ENCODE measurements at places on chromosomes 7 and 10.

- DNase-seq = peak; percentile 13
Observed at GRCh38 chr10:28503114-28503513, 29.8 kb upstream of the WAC start.

DNA sequence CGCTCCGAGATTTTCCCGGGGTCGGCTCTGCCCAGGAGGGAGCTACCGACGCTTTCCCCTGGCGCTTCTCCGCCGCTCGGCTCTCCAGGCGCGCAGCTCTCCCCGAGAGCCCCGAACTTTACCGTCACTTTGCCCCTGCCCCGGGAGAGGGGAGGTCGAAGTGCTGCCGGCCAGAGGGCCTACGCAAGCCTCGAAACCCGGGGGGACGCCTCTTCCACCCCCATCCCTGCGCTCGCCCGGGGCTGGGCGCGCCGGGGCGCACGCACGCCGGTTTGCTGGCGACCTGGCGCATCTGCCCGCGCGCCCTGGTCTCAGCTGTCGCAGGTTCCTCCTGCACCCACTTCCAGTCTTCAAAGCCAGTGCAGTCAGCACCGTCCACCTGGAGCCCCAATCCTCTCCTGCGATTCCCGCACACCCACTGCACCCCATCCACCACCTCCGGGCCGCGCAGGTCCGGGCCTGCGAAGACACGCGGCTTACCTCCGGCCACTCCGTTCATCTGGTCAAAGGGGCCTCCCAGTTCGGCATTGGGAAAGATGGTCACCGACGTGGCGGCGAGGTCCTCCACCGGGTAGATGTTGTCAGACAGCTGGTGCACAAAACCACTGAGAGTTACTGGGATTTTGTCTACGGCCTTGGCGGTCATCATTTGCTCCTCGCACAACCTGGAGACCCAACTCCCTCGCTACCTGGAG is 638 bp downstream of the EGR2 start:
- DNase-seq = peak; percentile 55

- peak; percentile 79 for DNase-seq
Observed at GRCh38 chr7:28405662-28406061, 6.7 kb upstream of the CREB5 start.

GRCh38 chr10:18351421-18351820 is 211.2 kb downstream of the CACNB2 start:
- DNase-seq = no peak

DNA sequence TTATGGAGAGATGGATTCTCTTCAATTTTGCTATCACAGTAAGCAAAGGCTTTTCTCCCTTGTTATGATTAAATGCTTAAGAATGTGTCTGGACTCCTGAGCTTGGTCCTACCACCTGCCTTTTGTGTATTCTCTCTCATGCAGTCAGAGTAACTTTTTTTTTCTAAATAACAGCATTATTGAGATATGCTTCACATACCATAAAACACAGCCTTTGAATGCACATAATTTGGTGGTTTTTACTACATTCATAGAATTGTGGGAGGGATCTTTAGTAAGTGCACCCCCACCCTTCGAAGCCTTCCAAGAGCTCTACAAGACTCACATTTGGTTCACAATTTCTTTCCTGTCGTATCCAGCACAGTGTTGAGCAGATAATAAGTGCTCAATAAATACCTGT is 175.5 kb downstream of the ADAM12 start:
- DNase-seq = no peak

GRCh38 chr7:73366127-73366526 is 38.2 kb downstream of the FKBP6 start:
- DNase-seq = no peak

DNA sequence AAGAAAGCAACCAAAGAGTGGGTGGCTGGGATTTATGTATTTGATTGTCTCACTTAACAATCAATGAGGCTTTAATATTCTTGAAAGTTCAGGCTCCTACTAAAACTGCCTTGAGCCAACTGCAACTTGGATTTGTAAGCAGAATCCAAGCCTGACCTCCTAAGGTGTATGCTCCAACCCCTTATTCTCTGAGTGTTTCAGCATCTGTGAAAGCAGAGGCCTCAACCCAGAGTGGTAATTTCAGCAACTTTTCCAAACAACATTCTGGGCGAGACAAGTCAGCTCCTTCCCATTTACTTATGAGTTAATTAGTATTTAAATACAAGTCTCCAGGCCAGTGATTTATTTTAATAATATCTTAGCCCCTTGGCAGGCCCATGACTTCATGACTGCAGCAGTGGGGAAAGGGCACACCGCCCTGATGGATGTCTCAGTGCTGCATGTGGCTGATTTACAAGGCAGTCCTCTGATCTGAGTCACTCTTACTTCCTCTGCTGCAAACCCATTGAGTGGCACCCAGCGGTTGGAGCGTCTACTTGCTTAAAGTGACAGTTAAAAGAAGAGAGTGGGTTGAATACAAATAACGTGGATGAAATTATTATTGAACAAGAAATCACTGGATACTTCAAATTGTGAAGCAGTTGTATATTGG is 209.1 kb downstream of the TRIL start:
- DNase-seq = no peak

- no peak for DNase-seq
Observed at GRCh38 chr7:131471250-131472004, 85.0 kb downstream of the PODXL start.

DNA sequence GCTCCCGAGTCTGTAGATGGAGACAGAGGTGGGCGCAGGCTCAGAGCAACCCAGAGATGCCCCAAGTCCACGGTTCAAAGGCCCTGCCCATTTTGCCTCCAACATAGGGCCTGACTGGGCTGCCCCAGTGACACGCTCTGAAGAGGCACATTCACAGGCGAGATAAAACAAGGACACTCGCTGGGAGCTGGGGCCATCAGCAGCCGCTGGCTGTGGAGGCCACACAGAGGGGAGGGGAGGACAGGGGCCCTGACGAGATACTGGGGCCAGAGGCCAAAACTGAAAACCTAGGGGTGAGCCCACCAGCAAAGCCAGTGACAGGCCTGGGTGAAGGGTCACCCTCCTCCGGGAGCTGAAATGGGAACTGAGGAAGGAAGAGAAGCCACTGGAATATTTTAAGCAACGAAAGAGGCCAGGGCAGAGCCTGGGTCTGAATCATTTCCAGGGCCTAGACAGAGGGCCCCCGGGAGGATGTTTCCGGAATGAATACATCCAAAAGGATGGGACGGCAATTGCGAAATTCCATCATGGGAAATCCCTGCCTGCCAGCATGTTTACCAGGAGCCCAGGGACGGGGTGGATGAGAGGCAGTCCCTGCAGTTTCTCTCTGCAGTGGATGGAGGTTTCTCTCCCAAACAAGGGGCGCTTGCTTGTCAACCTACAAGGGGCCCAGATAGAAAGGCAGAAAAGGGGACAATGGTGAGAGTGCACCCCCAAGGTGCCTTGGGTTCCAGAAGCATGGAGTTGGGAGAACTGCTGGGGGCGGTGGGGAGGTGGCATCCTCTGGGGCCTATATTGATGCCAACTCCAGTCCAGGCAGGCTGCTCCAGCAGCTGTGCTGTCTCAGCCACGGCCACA is 29.0 kb upstream of the HSPA12A start:
- no peak for DNase-seq

- no peak for DNase-seq
Observed at GRCh38 chr10:119344381-119344780, 137.0 kb downstream of the GRK5 start.

DNA sequence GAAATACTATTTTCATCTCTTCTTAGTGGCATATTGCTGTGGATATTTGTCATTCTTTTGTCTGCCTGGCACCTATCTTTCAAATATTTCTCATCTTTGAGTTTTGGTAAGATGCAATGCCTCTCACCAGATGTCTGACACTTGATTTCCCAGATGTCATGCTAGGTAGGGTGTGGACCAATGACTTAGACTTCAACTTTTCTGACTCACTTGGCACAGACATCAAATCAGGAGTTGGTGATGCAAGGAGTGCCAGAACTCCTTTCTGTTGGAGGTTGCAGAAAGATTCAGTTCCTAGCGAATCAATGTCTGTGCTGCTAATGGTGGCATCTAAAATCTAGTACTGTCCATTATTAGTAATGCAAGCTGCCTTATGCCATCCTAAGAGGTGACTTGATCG is 216.9 kb upstream of the FERD3L start:
- DNase-seq = no peak

GRCh38 chr7:140201393-140201792 is 24.6 kb upstream of the KDM7A start:
- no peak for DNase-seq

DNA sequence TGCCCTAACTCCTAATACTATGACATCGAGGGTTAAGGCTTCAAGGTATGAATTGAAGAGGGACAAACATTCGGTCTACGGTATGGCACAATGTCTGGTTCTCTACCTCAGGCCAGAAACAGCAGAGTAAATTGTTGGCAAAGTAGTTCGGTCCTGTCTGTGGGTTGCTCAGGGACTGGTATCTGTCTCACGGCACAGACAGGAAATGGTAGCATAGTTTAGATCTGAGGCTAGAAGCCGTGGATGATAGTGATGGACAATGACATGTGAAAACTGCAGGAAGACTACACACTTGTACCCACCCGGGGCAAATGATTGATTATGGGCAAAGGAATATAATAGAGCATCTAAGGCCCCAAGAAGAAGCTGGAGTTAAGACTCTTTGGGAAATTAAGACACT is 106.2 kb downstream of the TWIST1 start:
- no peak for DNase-seq

DNA sequence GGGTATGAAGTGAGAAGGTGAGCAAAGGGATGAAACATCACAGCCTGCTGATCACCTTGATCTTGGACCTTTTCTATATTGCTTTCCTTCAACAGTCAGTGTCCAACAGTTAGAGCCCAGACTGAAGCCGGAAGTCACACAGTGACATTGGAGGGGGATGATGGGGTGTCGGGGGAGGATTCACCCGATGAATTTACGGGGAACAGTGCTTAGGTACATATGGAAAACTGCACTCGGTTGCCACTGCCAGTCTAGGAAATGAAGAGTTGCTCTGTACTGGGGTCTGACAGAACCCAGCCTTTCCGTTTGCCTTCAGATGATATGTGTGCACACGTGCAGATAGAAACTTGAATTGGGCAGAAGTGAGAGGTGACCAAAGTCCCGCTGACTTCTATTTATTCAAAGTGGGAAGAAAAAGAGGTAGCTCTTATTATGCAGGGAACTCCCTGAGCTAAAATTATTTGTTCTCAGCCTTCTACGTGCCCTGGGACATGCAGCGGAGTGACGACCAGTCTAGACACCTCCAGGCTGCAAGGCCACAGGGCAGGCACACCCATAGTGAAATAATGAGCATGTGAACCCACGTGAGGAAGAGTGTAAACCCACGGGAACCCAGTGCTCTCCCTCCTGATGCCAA is 107.2 kb upstream of the INHBA start:
- DNase-seq = no peak

GRCh38 chr10:21317902-21318301 is 207.6 kb downstream of the SKIDA1 start:
- peak; percentile 68 for DNase-seq

Measured in astrocyte of the hippocampus (primary cell).